COR-L47 (cell line): ENCODE measurements at places on chromosomes 12 and 14.

DNA sequence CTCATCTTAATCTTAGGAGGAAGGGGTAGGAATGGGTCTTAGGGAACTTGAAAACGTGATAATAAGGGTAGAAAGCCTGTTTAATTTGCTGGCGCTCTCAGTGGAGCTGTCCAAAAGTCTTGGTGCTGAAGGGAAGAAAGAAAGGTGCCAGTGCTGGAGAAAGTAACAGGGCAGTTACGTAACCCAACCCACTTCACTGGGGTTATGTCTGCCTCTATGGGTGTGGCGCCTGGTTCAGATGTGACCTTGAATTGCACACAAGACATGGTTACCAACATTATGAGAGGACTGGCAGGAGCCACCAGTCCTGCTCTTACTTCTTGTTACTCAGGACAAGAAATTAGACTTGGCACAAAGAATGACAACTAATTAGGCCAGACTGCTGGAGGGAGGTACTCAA is 18.6 kb upstream of the GPATCH2L start:
- DNase-seq: no peak

GRCh38 chr12:93121729-93122488 is 192.8 kb upstream of the EEA1 start:
- DNase-seq: no peak

DNA sequence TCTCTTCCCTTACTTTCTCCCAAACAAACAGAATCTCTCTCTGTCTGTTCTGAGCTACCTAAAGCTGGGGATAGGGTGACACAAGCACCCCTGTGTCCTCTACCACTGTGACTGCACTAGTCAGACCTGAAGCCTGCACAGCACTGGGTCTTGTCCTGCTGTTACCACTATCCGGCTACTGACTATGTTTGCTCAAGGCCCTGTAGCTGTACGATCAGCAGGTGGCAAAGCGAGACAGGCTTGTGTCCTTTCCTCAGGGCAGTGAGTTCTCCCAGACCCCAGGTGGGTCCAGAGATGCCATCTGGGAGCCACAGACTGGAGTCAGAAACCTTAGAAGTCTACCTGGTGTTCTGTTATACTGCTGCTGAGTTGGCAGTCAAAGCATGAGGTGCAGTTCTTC is 116.4 kb downstream of the NUBPL start:
- DNase-seq: no peak

DNA sequence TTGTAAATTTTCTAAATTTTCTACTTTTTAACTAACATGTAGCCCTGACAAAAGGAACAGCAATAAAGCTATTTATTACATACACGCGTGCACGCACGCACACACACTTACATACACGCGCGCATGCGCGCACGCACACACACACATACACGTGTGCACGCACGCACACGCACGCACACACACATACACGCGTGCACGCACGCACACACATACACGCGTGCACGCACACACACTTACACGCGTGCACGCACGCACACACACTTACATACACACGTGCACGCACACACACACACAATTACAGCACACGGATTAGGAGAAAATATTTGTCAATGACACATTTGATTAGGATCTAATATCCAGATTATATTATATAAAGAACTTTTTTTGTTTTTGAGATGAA is 27.9 kb downstream of the DHX37 start:
- no peak for DNase-seq
